ENCODE measurements at places on chromosomes 3 and 15.

DNA sequence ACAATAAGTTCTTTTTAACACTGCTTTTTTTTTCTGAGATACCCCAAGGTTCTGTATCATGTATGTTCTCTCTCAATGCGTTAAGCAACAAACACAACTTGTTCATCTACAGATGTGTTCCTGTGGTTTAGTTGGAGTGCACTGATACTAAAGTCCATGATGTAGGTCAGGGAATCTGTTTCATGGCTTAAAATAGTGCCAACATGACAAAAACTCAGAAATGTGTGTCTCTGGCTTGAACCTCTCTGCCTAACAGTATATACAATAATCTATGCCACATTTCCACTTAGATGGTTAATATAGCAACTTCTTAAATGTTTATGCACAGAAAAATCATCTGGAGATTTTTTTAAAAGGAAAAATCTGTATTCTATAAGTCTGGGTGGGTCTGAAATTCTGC is 51.1 kb downstream of the TM4SF18 start:
- no peak for DNase-seq

- DNase-seq, result no peak
Observed at GRCh38 chr3:110567029-110567428, 504.6 kb upstream of the NECTIN3 start.

DNA sequence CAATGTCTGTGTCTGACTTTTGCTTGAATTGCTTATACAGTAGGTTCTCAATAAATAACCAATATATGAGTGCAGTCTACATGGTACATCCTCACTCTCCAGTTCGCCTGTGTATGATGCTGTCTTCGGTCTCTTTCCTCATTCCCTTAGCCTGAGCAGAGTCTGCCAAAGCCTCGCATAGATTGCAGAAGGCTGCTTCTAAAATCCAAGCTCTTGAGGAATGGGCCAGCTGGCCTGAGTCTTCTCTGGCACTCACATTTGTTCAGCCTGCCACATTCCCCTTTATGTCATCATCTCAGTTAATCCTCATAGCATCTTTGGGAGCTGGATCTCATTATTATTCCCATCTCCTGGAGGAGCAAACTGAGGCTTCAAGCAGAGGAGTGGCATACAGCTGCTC is 27.2 kb upstream of the ADAMTS7 start:
- no peak for DNase-seq

DNA sequence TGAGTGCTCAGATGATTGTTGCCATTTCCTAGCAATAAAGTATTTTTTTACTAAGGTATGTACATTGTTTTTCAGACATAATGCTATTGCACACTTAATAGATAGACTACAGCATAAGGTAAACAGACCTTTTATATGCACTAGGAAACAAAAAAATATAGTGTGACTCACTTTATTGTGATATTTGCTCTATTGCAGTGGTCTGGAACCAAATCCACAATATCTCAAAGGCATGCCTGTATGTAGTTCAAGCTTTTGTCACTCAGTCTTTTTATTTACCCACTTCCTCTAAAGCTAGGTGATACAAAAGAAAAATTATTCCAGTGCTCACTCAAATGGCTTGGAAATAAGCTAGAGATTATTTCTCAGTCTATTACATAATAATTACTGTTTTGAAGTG is 209.9 kb upstream of the VEPH1 start:
- DNase-seq, result no peak

DNA sequence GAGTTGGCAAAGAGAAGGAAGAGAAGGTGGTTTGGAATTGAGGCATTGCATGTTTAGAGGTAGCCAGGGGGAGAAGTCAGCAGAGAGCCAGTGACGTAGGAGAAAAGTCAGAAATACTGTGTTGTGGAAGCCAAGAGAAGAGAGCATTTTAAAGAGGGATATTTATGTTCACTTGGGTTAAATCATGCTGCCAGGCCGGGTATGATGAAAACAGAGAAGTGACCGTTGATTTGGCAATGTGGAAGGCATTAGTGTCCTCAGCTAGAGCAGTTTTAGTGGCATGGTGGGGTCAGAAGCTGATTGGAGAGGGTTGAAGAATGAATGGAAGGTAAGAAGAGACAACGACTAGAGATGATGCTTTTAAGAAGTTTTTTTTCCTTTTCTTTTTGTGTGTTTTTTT is 24.5 kb downstream of the RASA2 start:
- DNase-seq, result no peak

DNA sequence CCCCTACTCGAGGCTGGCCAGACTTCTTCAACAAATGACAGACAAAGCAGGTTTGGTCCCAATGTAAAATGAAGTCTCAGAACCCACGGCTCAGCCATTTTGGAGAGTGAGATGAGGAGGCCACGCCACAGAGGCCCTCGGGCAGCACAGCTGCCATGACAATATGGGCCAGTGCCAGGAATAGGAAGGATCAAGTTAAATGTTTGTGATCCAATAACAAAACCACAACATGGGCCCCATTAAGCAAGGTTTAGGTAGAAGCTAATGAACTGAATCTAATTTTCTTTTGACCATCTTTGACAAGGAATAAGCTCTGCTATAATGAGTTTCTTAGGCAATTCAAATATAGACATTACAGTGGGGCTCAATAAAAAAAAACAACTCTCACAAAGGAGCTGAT is 52.6 kb downstream of the RFTN1 start:
- DNase-seq, result no peak

DNA sequence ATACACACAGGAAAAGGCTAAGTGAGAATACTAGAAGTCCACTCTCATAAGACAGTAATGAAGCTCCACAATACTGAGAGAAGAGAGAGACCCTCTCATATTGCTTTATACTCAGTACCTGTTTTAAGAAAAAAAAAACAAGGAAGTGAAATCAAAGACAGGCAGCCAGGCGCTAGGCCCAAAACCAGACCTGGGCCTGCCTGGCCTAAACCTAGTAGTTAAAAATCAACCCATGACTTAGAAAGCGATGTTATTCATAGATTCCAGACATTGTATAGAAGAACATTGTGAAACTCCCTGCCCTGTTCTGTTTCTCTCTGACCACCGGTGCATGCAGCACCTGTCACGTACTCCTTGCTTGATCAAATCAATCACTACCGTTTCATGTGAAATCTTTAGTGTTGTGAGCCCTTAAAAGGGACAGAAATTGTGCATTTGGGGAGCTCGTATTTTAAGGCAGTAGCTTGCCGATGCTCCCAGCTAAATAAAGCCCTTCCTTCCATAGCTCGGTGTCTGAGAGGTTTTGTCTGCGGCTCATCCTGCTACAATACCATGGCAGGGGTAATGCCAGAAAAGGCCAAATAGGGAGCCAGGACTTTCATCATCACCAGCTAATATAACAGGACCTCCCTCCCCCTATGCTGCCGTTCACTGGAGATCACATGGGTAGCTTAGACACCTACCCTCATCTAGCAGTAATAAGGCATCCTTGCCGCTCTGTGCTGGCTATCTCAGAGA is 1294.1 kb downstream of the NSUN3 start:
- DNase-seq, result no peak

DNA sequence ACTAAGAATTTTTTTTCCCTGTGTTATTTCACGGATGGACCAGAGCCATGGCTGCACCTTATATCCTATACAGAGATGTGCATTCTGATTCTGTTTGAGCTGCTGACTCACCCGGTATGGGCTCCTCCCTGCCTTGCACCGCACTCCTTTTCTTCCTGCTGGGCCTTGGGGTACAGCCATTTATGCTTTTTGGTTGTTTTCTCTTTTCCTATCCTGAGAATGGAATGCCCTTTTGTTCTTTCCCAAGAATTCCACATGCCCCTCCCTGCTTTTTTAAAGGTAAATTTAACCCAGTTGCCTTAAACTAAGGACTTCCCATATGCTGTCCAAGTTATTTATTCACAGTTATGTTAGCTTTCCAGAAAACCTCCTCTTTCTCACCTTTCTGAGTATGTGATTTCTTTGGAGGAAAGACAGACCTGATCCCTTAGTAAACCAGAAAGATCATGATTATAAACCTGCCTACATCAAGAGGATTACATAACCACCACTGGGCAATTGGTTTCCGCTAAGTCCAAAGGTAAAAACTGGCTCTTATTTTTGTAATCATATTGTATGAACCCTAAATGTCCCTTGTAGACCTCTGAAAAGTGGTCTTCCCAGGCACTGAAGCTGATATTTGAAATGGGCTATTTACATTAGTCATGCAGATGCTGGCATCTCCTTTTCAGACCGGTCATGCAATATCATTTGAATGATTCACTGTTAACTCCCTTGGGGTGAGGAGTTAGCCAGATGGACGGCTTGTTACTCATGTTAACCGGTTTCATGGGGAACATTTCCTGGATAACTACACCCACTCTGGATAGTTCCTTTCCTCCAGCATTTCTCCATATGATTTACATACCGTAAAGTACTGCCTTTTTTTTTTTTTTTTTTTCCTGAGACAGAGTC is 45.5 kb downstream of the TMOD3 start:
- DNase-seq, result no peak

GRCh38 chr3:175007306-175007705 is 148.2 kb downstream of the NAALADL2 start:
- DNase-seq, result no peak

DNA sequence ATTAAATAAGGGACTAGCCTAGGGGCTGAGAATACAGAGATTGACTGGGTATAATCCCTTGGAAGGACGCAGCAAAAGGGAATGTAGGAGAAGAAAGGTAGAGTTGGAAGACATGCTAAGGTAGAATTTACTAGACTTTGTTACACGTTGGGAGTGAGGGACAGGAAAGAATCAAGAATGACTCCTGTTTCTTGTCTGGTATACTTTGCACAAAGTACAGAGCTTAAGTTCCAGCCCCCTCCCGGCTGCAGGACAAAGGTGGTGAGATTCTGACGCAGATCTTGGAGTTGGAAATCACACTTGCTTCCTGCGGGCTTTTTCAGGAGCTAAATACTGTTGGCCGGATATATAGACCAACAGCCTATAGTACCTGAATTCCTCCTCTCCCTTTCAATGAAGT is 895 bp downstream of the HYKK start:
- DNase-seq, result no peak

DNA sequence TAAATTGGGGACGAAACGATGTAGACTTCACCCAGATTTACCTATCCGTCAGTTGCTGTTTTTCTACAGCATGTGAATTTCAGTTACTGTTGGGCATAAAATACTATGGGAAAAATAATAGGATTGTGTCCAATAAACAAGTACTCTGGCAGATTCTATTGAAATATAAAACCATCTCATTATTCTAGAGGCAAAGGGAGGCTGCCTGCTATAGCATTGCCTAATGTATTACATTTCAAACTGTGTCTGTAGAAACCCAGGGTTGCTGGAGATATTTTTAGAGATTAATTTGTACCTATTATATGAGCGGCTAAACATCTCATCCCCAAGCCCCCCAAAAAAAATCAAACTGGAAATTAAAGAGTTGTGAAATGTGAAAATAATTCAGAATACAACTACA is 159.6 kb upstream of the IL12A start:
- DNase-seq, result no peak

DNA sequence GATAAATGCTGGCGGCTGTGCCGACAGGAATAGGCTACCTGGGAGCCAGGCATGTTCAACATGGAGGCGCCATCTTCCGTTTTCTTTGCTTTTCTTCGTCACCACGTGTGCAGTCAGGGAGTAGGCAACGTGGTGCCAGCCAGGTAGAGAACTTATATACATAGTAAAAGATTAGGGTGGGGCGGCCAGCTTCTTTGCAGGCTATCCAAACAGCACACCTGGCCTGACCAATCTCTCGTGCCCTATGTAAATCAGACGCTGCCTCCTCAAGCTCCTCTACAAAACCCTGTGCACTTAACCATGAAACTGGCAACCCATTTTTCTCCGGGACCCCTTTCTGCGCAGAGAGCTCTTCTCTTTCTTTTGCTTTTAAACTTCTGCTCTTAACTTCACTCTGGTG is 28.6 kb upstream of the OR5K4 start:
- no peak for DNase-seq

- DNase-seq, result no peak
Observed at GRCh38 chr3:123411340-123412040, 37.4 kb downstream of the ADCY5 start.

GRCh38 chr15:85773970-85774369 is 20.8 kb downstream of the KLHL25 start:
- DNase-seq, result no peak

GRCh38 chr3:16886303-16886683 is 1.5 kb downstream of the PLCL2 start:
- no peak for DNase-seq

GRCh38 chr15:78213425-78213750 is 21.0 kb downstream of the ACSBG1 start:
- no peak for DNase-seq

- DNase-seq, result no peak
Observed at GRCh38 chr15:83322061-83322460, 37.6 kb upstream of the BNC1 start.

DNA sequence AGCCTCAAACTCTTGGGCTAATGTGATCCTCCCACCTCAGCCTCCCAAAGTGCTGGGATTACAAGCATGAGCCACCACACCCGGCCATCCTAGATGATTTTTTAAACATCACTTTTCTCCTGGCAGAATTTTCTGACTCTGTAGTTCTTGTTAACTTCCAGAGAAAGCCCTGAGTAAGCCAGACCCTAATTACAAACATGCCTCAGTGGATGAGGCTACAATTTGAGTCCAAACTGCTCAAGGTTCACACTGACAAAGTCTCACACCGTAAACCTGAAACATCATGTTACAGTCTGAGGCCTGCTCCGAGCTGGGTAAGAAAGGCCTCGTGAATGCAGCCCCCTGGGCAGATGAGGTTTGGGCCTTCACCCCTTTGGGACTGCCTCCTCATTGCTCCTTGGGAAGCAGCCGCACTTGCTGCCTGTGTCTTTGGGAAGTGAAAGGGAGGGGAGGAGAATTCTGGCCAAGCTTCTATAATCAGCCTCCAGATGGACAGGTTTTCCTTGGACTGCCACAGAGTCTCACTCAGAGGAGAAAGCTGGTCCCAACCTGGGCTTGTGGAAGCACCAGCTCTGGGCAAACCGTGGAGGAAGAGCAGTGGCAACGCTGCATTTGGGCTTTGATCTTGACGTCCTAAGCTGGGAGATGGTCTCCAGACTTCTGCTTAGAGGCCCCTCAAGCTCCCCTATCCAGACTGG is 46.0 kb downstream of the CA12 start:
- DNase-seq, result no peak

- DNase-seq, result peak; percentile 88
Observed at GRCh38 chr3:15064835-15065549, at the start of gene MRPS25. Gene MRPS25 (minus strand): TSS chr3:15065315. CDS start chr3:15065194, 121 bp downstream.

GRCh38 chr15:58203537-58203936 is 65.4 kb downstream of the AQP9 start:
- no peak for DNase-seq

All from stimulated activated naive CD4-positive, alpha-beta T cell treated with Interleukin-2 at 50 U/mL for 16 hours (primary cell).